ENCODE measurements at places on chromosomes 7 and 10. TPM values are rescaled to one million over a fixed set of nuclear protein-coding genes. Genes with fewer than 3 reads are reported as not detected.
A peak's percentile ranks its signal among the peaks of the same experiment; 100 is the strongest.

GRCh38 chr7:44733708-44734481, 14.8 kb upstream of the ZMIZ2 start:
- DNase-seq, result no peak

- no peak for DNase-seq
These were observed 11.0 kb downstream of the NXPH1 start for GRCh38 chr7:8444468-8444769.

GRCh38 chr7:81676105-81676811, 93.6 kb downstream of the HGF start:
- DNase-seq, result no peak

- DNase-seq, result no peak
These were observed 840.8 kb downstream of the GRM8 start for GRCh38 chr7:126411821-126412383.

Gene AEBP1
- 272 TPM for total RNA-seq

DNA sequence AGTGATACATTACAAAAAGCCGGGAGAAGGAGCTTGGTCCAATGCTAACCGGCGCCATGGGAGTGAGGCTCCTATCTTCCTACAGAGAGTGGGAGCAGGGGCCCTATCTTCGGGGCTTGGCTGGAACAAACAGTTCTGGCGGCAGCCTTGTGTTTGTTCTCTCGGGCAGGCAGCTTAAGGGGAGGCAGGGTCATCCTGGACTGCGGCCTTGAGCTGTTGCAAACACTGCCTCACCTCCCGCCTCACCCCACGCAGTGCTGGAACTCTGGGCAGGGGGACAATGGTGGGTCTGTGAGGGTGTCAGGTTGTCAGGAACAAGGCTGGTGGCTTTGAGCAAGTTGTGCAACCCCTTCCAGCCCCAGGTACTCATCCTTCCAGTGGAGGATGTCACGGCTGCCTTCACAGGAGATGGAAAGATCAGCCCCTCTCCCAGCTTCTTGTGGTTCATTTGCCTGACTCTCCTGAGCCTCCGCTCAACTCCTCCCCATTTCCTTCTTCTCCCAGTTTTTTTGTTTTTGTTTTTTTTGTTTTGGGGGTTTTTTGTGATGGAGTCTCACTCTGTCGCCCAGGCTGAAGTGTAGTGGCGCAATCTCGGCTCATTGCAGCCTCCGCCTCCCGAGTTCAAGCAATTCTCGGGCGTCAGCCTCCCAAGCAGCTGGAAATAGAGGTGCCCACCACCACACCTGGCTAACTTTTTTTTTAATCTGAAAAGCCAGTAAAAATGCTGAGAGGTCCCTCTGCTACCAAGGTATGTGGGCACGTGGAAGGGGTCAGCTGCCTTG, 57.4 kb downstream of the SPOCK2 start:
- DNase-seq, result no peak

- no peak for DNase-seq
These were observed 78.0 kb upstream of the DYNC1I1 start for GRCh38 chr7:95694334-95694733.

Gene CYP2C19
- not detected for total RNA-seq

- DNase-seq, result peak; percentile 78
These were observed 927 bp upstream of the ALOX5 start for GRCh38 chr10:45373003-45373575.

DNA sequence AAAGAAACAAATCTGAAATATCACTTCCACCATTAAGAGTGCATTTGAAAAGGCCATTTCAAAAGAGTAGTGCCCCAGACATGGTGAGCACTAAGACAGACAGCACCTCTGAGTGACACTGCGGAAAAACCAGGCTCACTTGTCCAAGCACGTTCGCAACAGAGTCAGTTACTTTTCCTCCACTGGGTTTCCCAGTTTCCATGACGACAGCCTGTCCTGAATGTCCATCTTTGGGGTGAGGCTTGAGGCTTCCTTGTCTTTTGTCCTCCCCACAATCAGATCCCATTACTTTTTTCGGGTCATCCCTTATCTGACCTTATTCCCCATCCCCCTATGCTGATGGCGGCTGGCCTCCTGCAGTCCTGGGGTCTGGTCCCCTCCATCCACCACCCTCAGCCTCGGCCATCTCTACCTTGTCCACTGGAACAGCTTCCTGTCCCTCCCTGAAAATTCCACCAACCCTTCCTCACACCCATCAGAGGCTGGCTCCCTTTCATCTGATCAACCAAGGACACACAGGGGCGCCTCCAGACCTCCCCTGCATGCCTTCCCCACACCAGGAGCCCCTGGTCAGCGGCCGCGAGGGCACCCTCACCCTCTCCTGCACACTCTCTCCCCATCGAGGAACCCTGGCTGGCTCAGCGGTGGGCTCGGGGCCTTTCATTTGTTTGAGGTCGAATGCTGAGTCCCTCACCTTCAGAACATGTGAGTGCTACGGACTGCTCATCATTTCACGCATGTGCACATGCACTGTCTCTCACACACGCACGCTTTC, 363.6 kb downstream of the DNAJB6 start:
- DNase-seq, result peak; percentile 48

GRCh38 chr7:121447911-121448300, 51.8 kb upstream of the FAM3C start:
- no peak for DNase-seq

Gene ARL5B
- total RNA-seq, result 11.5 TPM

Gene EPHB6
- 12.8 TPM for total RNA-seq

DNA sequence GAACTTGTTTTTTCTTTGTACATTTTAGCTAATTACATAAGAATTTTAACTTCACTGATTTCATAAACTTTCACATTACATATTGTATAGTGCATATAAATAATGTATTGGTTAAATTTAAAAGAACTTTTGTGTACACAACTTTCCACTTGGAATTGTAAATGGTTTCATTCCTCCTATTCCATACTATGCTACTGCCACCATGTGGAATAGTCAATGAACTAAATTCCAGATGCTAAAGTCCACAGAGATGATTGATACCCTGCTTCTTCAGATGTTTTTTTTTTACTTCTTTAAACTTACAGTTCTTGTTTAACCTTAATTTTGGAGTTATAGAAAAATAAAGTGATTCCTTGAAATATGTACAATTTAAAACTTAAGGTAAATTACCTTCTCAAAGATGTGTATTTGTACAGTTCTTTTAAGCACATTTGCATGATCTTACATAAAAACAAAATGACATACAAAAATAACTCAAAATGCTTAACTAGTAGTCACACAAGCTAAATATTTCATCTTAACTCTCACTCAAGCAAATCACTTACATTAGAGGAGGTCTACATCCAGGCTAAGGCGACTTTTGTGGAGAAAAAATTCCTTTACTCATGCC, 247.6 kb upstream of the HGF start:
- DNase-seq, result no peak

DNA sequence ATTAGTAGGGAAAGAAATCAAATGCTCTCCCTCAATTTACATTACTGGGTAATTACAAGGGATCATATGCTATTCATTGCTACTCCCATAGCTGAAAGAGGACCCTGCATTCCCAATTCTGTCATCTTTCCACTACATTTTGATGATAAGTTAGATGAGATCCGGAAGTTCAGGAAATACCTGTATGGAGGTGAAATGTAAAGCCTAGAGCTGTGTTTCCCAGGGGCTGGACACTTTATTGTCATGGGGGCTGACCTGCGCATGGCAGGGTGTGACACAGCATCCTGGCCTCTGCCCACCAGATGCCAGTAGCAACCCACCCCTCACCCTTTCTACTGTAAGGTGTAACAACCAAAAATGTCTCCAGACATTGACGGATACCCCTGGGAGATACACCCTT, 56.6 kb downstream of the HECW1 start:
- no peak for DNase-seq

DNA sequence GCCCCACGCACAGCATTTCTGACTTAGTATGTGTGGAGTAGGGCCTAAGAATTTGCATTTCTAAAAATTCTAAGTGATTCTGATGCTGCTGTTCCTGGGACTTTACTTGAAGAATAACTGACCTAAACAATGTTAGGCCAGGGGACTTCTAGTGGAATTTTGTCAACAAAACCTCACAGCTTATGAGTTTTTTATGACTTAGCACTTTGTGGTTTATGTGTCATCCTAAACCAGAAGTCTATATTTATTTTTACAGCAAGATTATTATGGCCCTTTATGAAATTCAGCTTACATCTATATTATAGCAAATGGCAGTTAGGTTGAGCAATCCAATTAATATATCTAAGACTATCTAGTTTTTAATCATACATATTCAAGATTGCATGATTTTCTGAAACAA, 24.6 kb upstream of the BET1 start:
- DNase-seq, result no peak
